Activated gamma-delta T cell (primary cell): ENCODE measurements at places on chromosomes 3 and 15.
A peak's percentile ranks its signal among the peaks of the same experiment; 100 is the strongest.

GRCh38 chr15:91660174-91660649 lies 193.3 kb upstream of the SLCO3A1 start:
- no peak for DNase-seq

- no peak for DNase-seq
Observed at GRCh38 chr3:50089609-50089945, 858 bp downstream of the RBM5 start.

- DNase-seq: no peak
Observed at GRCh38 chr15:101025896-101026631, 106.9 kb downstream of the LRRK1 start.

- DNase-seq: no peak
Observed at GRCh38 chr3:46860810-46861604, 2.2 kb downstream of the MYL3 start.

- DNase-seq: no peak
Observed at GRCh38 chr15:49255966-49256759, 86.1 kb downstream of the GALK2 start.

- DNase-seq: no peak
Observed at GRCh38 chr15:88447206-88447605, 20.0 kb downstream of the MRPL46 start.

DNA sequence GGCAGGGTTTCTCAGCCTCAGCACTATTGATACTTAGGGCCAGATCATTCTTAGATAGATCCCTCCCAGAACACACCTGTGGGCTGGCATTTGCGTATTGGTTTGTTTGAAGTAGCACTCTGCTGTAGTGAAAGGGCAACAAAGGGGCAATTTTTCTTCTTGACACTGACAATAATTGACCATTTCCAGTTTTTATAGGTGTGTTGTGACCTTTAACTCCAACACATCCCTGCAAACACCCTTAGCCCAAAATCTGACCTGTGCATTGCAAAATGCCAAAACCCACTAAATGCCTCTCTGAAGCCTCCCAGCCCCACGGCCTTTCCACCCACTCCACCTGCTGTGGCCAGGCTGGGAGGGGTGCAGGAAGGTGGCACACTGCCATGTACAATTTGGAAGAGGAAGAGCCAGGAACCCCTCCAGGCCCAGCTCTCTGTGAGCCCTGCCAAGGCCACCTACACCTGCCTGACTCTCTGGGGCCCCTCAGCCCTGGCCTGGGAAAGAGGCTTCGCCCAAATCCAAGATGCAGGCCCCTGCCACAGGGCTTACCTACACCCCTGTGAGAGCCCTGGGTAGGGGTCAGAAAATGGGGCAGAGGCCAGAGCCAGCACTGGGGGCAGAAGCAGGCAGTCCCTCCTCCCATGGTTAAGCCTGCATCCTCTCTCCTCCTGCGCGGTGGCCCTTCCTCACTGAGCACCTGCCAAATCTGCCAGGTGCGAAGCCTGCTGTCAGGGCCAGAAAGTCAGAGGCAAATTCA lies 9.6 kb upstream of the CYP11A1 start:
- no peak for DNase-seq

GRCh38 chr3:197021231-197021630 lies 8.4 kb downstream of the MELTF start:
- DNase-seq: no peak

DNA sequence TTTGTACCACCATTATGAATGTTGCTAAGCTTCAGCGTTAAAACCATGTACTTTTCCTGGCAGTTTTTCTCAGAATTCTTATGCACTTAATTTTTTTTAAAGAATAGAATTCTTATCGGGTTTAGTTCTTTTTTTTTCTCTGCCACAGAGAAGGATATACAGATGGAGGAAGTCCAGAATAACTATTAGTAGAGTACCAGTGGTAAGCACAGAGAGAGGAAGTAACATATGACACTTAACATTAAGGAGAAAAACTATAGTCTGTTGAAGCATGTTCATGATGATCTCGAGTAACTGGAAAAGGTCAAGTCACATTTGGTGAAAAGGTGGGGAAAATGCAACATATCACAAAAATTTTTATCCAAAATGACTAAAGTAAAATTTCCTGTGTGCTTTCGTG lies 68.9 kb downstream of the RNF13 start:
- DNase-seq: no peak

- no peak for DNase-seq
Observed at GRCh38 chr15:81091889-81092558, 42.0 kb upstream of the CFAP161 start.

DNA sequence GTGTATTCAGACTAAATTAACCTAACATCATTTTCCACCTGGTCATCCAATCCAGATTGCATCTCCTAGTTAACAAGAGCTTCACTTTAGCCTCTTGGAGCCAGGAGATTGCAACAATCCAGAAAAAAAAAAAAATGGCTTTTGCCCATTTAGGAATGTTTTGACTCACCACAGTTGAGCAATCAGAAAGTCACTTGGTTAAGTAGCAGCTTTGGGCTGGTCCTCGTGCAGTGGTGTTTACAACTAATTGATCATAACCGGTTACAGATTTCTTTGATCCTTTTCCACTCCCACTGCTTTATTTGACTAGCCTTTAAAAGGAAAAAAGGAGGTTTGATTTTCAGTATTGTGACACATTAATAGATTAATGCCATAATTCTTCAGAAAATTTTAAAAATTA lies 688.8 kb upstream of the CCDC54 start:
- no peak for DNase-seq

DNA sequence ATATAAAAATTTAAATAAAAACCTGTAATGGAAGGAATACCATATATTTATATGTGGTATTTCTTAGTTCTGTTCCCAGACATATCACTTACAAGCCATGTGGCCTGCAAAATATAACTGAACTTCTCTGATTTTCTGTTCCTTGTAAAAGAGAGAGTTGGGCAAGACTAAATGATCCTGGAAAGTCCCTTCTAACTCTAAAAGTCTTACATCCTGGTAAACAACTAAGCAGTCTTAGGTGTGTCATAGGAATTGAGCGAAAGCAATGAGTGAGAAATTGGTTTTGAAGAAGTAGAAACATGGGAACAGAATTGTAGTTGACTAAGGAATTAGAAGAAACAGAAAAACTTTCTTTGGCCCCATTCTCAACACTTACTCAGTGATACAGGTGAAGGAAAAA lies 25.3 kb upstream of the IL20RB start:
- DNase-seq: no peak

GRCh38 chr3:184328516-184328915 lies 8.9 kb upstream of the FAM131A start:
- DNase-seq: no peak

GRCh38 chr3:4380013-4380412 lies 76.8 kb downstream of the SETMAR start:
- no peak for DNase-seq

GRCh38 chr3:160129459-160130061 lies 95.7 kb upstream of the C3orf80 start:
- DNase-seq: no peak

GRCh38 chr3:31908391-31909097 lies 72.5 kb downstream of the OSBPL10 start:
- DNase-seq: no peak

GRCh38 chr3:22244761-22245521 lies 493.9 kb upstream of the ZNF385D start:
- no peak for DNase-seq

- DNase-seq: no peak
Observed at GRCh38 chr15:58492661-58493397, 61.0 kb downstream of the LIPC start.

GRCh38 chr15:71440489-71441110 lies 325.3 kb downstream of the THSD4 start:
- no peak for DNase-seq

GRCh38 chr3:183555541-183556081 lies at the start of gene KLHL6:
Gene KLHL6, minus strand, starts transcription at chr3:183555706. Its CDS starts 53 bp downstream, at chr3:183555653.
- peak; percentile 23 for DNase-seq

GRCh38 chr3:48460517-48460902 lies 14.0 kb downstream of the ATRIP start:
- DNase-seq: no peak

DNA sequence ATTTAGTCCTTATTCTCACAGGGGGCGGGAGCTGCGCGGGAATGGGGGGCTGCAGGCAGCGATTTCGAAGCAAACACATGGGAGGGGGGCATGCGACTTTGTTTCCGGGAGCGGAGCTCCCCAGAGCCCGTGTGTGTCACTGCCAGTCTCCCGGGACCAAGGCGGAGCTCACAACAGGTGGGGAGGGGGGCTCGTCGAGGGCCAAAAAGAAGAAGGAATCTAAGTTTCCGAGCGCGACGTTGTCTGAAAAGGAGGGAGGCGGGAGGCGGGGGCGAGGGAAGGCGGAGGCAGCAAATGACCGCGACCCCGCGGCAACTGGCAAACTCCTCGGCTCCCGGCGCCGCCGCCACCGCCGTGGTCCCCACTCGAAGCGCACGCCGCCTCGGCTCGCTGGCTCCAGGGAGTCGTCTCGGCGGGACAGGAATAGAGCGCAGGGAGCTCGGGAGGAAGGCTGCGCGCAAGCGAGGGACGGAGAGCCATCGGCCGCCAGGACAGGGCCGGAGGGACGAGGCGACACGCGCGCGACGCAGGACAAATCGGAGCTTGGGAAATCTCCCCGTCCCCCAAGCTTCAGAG lies 1.4 kb downstream of the FOXP1 start:
- peak; percentile 15 for DNase-seq

DNA sequence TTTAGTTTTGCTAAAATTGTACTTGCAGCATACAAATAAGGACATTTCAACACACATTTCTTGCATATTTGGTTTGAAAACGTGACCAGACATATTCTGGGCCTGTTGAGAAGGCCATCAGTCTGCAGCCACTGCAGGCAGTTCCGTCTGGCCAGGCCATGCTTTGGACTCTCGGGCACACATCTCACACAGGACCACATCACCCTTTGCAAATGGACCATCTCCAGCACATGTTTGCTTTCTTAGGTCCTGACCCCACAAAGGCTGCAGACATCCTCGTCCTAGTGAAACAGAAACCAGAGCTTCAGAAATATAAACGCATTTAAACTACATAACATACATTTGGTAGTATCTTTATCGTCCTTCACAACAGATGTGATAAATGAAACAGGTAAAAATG lies 24.1 kb downstream of the GABRA5 start:
- no peak for DNase-seq

DNA sequence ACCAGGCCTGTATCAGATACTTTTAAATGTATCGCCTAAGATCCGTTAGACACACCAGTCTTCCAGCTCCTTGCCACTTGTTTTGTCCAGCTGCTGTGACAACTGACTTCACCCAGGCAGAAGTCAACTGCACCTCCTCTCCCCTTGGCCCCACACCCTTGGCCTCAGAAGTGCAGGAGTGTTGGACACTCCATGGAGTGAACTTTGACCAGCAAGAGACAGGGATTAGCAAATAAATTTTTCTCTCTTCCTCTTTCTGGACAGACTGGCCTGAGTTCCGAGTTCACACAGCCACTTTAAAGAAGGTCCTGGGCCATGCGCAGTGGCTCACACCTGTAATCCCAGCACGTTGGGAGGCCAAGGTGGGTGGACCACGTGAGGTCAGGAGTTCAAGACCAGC lies 2.9 kb upstream of the CLN6 start:
- no peak for DNase-seq

- DNase-seq: no peak
Observed at GRCh38 chr3:168467115-168467714, 371.5 kb upstream of the GOLIM4 start.

- DNase-seq: no peak
Observed at GRCh38 chr3:65955792-65956477, 82.8 kb downstream of the MAGI1 start.

DNA sequence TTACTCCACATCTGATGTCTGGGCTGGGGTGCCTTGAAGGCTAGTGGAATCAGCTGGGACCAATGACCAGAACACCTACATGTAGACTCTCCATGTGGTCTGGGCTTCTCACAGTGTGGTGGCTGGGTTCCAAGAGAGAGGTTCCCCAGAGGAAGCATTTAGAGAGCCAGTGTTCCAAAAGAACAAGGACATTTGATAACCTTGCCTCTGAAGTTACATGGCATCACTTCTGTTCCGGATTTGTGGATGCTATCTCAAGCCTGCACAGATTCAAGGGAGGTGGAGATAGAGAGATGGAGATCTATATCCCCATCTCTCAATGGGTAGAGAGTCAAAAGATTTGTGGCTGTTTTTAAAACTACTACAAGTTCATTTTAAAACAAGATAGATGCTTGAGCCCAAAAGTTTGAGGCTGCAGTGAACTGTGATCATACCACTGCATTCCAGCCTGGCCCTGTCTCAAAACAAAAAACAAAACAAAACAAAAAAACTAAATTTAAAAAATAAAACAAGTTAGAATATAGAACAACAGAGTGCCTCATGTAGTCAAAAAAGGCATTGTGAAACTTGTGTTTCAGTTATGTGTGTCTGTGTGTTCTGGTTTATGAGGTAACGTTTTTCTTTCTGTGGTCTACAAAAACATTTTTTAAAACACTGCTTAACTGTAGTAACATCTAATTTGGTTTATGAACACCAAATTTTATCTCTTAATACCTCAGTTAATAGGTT lies 44.8 kb downstream of the PDE8A start:
- no peak for DNase-seq

GRCh38 chr15:74326746-74327145 lies 40.7 kb downstream of the CYP11A1 start:
- DNase-seq: no peak

GRCh38 chr3:171811913-171812335 lies 1.6 kb upstream of the PLD1 start:
- DNase-seq: no peak

- no peak for DNase-seq
Observed at GRCh38 chr15:81560405-81560804, 186.4 kb upstream of the TMC3 start.

DNA sequence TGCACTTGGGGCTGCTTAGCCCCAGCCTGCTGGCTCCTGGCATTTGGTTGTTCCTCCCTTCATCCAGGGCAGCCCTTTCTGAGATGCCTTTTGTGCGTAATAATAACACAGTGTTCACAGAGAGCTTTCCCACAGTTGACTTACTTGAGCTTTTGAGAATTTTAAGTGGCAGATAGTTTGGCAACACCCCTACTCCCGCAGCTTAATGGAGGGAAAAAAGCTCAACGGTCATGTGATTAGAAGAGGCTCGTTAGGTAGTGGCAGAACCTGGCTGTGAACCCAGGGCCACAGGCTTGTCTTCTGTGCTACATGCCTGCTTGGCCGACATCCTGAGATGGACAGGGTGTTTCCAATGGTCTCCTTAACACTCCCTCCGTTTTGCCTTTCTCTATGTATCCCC lies 4.7 kb downstream of the KBTBD13 start:
- DNase-seq: no peak

- no peak for DNase-seq
Observed at GRCh38 chr3:11819146-11819689, 27.5 kb downstream of the TAMM41 start.

GRCh38 chr3:129476586-129476985 lies 36.6 kb downstream of the IFT122 start:
- DNase-seq: no peak
